Activated CD8-positive, alpha-beta memory T cell treated with anti-CD3 and anti-CD28 coated beads for 1 hour (primary cell): ENCODE measurements at places on chromosomes 11 and 22.

DNA sequence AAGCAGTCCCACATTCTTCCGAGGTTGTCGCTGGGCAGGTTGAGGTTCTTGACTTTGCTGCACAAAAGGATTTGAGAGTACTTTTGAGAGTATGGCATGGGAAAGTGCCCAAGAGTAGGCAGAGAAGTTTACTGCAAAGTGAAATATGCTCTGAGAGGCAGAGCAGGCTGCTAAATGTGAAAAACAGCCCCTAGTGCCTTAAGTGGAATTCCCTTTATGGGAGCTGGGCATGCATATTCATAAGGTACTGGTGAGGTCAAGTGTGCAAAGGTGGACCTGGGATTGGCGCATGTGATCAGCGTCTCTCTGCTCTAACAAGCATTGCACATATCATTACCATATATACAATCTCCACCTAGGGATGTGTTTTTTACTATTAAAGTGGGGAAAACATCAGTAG, 12.0 kb upstream of the APOL4 start:
- no peak for DNase-seq

GRCh38 chr11:92330114-92330513, 105.5 kb downstream of the FAT3 start:
- DNase-seq: no peak

- no peak for DNase-seq
Measured at GRCh38 chr11:357582-357981, 11.7 kb upstream of the B4GALNT4 start.

DNA sequence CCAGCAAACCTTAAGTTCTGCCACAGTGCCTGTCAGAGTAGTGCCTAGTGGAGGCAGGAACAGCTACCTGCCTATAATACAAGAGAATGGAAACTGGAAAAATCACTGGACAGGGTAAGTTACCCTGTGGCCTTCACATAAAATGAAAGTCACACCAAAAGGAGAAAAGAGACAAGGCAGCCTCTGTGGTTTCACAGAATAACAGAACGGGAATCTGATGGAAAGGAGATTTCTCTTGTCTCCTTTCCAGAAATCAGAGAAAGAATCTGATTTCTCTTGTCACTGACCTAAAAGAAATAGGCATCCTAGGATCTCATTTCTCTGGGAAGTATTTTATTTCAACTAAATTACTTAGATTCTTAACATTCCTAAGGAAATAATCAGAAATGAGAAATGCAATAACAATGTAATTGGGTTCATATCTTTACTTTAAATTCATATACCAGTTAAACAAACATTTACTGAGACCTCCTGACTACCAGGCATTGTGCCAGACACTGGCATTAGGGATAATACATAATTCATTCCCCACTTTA, 41.6 kb downstream of the PRCP start:
- no peak for DNase-seq

- no peak for DNase-seq
Measured at GRCh38 chr11:76200006-76200940, 6.0 kb downstream of the WNT11 start.

GRCh38 chr11:134363161-134363560, 31.4 kb downstream of the GLB1L2 start:
- DNase-seq: no peak

DNA sequence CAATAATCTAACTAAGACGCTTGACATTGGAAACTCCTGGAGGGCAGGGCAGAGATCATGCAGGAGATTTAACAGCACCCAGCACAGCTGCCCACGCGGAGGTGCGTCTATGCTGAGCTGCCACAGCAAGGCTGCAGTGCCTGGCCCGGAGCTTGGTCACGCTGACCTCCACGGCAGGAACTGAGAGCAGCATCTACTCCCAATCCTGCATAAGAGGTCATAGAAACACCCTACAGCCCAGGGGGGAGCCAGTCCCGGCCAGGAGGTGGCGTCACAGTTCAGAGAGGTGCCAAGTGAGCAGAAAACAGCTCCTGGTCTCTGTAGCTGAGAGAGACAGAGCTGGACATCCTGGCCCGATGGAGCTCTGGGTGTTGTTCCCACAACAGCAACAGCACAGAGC, 121.1 kb upstream of the TMEM45B start:
- DNase-seq: no peak

- DNase-seq: no peak
Measured at GRCh38 chr11:117647872-117648271, 149.1 kb downstream of the DSCAML1 start.

GRCh38 chr11:131240421-131240820, 130.0 kb upstream of the NTM start:
- DNase-seq: no peak

- DNase-seq: no peak
Measured at GRCh38 chr22:38733329-38733723, 22.5 kb downstream of the SUN2 start.

DNA sequence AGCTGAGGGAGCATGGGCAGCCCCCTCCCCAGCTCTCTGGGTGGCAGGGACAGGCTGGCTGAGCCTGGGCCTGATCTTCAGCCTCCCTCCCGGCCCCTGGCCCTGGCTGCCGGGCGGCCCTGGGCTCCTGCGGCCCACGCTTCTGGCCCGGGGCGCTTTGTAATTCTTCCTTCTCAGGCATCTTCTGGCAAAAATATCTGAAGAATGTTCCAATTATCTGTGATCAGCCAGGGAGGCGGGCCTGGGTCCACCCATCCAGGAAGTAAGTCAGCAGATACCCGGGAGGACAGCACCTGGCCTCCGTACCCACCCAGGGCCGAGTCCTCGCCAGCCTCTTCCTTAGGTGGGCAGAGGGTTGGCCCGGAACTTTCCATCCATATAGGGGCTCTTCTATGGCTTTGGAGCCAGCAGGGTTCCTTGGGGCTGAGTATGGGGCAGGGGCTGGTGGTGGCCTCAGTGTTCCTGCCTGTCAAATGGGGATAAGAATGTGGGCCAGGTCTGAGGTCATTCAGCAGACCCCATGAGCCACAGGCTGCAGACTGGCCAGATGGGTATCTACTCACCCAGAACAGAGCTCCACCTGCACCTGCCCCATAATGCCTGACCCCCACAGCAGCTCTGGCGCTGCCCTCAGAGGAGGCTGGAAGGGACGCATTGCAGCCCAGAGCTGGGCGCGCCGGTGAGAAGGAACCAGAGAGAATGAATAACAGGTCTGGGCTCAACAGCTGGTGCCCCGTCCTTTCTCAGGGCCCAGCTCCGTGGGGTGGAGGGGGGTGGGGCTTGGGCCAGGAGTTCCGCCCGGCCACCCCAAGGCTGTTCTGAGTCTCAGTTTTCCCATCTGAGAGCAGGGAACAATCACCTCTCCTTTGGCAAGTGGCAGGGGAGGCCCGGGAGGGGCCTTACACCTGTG, 16.2 kb downstream of the WNT7B start:
- DNase-seq: no peak

DNA sequence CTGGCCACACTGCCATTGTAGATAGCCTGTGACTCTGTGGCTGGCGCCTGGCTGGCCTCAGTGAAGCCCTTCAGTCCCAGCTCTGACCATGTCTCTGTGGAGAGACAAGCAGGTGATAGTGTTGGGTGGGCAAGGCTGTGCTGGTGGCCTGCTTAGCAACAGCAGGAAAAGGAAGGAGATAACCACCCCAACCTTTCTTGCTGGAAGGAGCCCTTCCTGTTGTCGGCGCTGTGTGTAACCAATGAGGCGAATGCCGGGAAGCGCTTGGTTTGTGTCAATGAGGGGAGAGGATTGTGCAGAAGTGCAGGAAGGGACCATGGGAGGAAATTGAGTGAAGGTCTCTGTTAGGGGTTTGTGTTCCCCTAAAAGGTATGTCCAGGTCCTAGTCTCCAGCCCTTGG, 27.3 kb downstream of the PARVB start:
- no peak for DNase-seq

- no peak for DNase-seq
Measured at GRCh38 chr22:40853961-40854360, 2.5 kb downstream of the ST13 start.

DNA sequence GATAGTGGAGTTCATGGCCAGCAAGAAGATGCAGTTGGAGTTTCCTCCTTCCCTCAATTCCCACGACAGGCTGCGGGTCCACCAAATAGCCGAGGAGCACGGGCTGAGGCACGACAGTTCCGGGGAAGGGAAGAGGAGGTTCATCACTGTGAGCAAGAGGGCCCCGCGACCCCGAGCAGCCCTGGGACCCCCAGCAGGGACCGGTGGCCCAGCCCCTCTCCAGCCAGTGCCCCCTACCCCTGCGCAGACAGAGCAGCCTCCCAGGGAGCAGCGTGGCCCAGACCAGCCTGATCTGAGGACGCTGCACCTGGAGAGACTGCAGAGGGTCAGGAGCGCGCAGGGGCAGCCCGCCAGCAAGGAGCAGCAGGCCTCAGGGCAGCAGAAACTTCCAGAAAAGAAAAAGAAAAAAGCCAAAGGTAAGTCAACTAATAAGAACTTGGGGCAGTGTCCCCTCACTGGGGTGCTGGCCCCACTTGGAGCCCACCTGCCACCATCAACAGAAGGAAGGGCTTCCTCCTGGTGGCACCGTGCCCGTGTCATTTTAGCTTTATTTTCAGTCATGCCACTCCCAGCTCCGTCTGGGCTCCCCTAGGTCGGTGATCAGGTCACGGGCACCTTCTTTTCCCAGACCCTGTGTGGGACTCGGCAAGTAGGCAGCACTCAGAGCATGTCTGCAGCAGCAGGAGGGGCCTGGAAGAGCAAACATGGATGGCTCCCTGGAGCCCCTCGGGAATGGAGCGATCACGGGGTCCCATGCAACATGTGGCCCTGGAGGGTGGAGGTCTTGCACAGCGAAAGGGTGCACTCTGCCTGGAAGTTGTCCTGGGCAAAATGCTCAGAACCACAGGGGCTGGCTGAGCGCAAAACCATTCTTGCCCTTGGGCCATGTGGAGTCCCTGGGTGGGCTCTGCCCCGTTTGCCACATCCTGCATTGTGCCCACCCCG, 33.3 kb downstream of the IGHMBP2 start:
- DNase-seq: no peak

- no peak for DNase-seq
Measured at GRCh38 chr22:41913040-41913719, 1.7 kb downstream of the SHISA8 start.

GRCh38 chr11:116782728-116783127, 5.1 kb downstream of the ZPR1 start:
- no peak for DNase-seq

DNA sequence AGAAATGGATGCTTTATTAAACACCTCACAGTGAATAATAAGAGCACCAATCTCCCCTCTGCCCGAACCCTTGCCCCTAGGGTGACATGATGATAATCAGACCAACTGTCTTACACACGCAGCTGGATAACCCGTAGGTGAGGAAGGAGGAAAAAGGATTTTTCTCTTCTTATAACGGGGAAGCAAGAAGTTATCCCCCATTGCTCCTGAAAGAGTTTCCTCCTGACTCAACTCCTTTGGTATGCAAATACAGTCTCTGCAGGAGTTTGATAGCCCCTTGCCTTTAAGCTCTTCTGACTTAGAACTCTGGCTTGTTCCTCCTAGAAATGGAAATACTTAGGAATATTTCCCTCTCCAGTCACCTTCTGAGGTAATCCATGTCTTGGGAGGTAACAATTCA, 455.8 kb downstream of the TMEM135 start:
- no peak for DNase-seq
